ENCODE measurements at places on chromosomes 4 and X.

DNA sequence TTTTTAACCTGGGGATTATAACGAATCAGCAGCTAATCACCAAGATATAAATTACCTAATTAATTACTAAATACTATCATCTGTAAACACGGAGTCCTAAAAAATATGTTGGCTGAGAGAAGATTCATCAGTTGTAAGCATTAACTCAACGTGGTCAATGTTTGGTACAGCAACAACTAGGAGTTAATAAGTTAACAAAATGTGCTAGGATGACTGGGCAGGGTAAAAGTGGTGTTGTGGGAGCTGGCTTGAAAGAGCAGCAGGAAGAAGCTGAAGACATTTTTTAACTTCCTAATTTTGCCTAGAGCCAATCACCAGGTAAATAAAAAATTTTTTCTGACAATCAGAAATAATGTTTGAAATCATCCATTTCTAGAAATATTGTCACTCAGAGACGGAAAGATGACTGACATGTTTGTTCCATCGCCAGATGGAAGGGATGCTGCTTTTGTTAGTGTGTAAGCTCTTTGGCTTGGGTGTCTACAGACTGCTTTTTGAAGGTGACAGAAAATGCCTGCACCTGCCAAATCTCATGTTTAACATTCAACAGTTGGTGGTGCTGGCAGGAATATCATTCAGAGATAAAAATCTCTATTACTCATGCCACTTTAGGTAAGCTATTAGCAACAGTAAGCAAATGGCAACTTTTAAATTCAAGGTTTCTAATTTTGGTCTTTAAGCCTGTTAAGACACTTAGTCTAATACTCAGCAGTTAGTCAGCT is 1126.9 kb downstream of the STPG2 start:
- DNase-seq = no peak

- DNase-seq = no peak
Observed at GRCh38 chrX:53356186-53356585, 66.3 kb downstream of the SMC1A start.

DNA sequence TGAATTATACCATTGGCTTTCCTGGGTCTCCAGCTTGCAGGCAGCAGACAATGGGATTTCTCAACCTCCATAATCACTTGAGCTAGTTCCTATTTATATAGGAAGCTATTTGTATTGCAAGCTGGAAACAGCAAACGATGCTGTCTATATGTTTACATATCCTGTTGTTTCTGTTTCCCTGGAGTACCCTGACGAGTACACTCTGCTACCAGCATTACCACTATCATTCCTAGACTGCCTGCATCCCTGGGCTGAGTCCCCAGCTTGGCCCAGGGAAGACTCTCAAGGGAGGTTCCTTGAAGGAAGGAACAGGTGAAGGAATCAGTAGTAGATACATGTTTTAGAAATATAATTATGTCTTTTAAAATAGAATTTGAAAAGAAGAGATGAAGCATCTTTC is 81.4 kb downstream of the EVC2 start:
- DNase-seq = no peak

DNA sequence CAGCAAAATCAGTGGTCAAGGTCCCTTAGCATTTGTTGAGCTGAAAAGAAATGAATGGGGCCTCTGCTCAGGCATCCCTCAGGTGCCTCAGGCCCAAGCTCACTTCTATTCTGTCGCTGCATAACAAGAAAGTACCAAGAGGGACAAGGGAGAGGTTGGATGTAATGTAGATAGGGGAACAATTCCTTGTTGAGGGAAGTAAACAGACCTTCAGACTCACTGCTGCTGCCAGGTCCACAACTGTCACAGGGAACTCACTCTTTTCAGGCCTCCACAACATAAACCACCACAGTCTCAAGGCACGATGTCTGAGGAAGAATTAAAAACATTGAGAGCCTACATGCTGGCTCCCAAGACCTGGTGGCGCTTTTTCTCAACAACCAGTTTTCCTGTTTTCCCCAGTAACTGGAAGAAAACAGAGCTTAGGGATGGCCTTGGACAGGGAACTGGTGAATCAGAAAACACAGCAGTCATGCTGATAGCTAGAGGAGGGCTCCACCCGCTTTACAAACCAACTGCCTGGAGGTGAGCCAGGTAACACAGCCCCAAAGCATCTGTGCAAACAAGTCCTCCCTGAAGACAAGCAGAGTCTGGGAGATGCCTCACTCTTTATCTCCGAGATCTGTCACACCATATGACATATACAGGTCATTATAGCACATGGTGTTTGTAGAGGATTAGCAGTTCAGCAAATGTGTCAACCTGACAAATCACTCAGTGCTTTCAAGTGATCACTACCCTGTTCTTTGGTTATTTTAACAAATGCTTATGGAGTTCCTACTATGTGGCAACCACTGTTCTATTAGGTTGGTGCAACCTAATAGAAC is 14.3 kb upstream of the AWAT1 start:
- DNase-seq = no peak

GRCh38 chr4:120544838-120545237 is 377.7 kb downstream of the PRDM5 start:
- no peak for DNase-seq

DNA sequence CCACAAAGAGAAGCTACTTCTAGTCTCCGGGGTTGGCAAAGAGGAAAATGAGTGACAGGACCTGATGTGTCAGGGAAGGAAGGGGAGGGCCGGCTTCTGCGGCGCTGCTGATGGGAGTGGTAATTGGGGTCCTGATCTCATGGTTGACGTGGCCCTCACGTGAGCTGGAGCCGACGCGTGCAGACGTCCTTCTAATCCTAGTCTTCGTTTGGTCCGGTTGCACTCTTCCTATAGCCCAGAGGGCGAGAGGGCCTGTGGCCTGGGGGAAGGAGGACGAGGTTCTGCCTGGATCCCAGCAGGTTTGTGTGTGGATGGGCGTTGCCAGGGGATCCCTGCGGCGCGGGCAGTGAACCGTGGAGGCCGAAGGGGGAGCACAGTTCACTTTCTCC is at the start of gene ARMCX1:
Gene ARMCX1, plus strand, starts transcription at position 186 of the 389 bp plus-strand sequence. CDS start 2,384 bp downstream, outside the sequence.
- no peak for DNase-seq

- no peak for DNase-seq
Observed at GRCh38 chrX:135382260-135382659, 39.5 kb upstream of the SMIM10L2A start.

DNA sequence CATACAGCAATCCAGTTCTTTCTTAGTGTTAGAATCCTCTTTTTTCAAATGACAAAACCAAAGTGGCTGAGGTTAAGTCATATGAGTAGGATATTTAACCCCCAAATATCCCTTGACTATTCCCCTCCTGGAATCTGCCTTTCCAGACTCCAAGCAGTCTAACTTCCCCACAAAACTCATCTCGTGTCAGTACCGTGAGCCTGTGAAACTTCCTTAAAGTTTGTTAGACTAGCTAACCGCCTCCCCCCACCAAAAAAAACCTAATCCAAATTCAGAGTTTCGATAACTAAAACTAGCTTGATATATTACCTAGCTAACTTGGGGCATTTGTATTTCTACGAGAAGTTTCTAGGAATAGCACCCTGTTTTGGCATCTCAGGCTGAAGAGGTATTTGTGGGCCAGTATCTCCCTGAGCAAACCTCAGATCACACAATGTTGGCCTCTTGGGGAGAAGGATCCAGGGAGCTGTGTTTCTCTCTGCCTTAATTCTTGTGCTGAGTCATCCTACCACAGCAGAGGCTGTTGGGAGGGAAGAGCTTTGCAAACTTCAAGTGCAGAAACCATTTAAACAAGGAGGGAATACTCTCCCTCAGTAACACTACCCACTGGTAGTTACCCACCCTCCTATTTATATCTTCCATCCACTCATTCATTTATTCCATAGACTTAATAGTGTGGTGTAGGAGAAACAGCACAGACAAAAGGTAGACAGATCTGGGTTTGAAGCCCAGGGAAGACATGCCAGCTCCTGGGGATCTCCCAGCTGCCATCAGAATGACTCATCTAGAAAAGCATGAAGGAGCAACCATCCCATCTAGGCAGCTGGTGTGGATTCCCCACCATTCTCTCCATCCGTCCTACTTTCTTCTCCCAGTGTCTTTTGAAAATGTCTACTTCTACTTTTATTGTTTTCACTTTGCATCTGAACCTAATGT is 39.3 kb upstream of the TXK start:
- DNase-seq = no peak

GRCh38 chr4:56530269-56531148 is 24.9 kb downstream of the ARL9 start:
- DNase-seq = peak; percentile 80

DNA sequence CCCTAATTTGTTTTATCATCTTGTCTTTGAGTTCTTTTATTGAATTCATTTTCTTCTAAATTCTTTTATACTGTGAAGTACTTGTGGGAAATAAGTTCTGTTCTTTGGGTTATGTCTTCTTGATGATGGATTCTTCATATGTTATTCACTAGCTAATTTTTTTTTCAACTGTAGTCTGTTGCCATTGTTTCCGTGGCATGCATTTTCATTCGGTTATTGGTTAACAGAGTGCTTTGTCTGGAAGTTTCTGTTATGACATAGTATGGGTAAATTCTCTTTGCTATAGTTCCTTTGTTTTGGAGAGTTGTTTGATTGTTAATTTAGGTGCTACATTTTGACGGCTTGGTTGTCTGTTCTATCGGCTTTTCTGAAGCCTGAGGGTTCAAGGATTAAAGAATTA is 184.9 kb upstream of the AADAT start:
- no peak for DNase-seq
